ENCODE measurements at places on chromosomes 1 and 21.

DNA sequence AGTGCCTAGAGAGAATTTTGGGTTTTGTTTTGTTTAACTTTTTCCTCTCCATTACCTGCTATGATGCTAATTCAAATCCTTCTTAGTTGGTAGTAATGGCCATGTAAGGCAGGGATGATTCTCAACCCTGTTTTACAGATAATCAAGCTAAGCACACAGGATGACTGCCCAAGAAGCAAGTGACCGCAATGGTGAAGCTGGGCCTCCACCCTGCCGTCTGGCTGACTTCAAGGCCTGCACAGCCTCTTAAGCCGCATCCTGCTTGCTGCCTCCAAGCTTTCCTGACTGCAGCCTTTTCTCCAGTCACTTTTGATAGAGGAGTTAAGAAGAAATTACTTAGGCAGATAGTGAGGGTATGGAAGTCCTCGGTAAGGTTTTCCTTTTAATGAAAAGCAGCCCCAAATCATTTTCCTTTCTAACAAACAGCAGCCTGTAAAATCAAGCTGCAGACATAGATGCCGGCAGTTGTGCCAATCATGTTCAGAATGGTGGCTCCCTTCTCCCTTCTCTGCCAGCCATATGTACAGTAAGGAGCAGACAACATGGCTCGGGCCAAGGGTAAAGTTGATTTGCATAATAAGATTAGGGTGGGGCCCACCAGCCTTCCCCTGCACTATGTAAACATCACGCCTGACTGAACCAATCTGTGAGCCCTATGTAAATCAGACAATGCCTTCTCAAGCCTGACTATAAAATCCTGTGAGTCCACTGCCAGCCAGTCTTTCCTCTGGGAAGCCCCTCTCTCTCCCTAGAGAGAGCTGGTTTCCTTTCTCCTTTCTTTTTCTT lies 8.8 kb upstream of the CTBS start:
- no peak for DNase-seq

- peak; percentile 48 for DNase-seq
These were observed 180.3 kb downstream of the DISC1 start for GRCh38 chr1:231806623-231807495.

- DNase-seq = no peak
These were observed 46.0 kb downstream of the OPTC start for GRCh38 chr1:203539831-203540546.

DNA sequence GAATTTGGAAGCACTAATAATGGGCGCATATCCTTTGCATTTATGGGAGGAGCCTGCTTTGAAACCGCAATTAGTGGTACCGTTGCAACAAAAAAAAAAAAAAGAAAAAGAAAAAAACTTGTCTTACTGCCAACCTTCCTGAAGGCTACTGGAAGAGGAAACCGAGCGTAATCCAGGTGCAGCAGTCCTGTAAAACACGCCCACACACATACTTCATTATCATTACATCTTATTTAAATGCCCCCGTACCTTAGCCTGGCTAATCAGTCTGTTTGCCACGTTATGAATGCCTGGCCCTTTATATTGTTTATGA lies 686 bp upstream of the ZNF281 start:
- DNase-seq = no peak

GRCh38 chr1:189513091-189513490 lies 964.6 kb downstream of the BRINP3 start:
- DNase-seq = no peak

- no peak for DNase-seq
These were observed 17.2 kb downstream of the KCNJ15 start for GRCh38 chr21:38273745-38274542.

DNA sequence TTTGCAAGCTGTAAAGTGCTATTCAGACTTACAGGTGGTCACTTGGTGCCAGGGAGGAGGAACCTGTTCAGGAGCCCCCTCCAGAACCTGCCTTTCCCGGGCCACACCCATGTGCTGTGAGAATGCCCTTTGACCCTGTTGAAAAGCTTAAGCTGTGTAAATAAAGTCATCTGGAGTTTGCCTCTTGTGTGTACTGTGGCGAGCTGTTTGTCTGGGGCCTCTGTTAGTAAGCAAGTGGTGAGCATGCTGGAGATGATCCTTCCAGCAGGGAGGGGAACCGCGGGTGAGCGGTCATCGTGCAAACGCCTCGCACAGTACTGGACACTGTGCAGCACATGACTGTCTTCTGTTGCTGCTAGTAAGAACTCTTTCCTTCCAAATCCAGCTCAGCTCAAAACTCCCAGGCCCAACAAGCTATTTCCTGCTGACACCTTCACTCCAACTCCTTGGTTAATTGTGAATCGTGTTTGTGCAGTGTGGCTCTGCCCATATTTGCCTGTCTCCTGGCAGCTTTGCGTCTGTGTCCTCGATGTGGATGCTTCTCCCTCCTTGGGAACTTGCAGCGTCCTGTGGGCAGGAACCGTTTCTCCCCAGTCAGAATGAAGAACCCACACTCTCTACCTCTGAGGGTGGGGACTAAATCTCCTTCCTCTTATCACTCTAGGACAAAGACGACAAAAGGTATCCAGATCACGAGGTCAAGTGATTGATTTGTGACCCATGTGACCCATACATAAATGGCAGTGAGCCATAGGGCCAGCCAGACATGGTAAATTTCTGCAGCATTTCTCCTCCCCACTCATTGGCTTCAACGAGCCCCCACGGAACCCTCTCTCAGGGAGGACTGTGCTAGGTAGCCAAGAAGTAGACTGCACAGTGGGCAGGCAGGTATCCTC lies 13.9 kb upstream of the BTG2 start:
- peak; percentile 18 for DNase-seq

GRCh38 chr21:34274001-34274400 lies 89.8 kb upstream of the KCNE2 start:
- DNase-seq = no peak

- DNase-seq = no peak
These were observed 77.8 kb upstream of the CACHD1 start for GRCh38 chr1:64392109-64392508.

- DNase-seq = no peak
These were observed 11.7 kb downstream of the NR5A2 start for GRCh38 chr1:200038981-200039848.

DNA sequence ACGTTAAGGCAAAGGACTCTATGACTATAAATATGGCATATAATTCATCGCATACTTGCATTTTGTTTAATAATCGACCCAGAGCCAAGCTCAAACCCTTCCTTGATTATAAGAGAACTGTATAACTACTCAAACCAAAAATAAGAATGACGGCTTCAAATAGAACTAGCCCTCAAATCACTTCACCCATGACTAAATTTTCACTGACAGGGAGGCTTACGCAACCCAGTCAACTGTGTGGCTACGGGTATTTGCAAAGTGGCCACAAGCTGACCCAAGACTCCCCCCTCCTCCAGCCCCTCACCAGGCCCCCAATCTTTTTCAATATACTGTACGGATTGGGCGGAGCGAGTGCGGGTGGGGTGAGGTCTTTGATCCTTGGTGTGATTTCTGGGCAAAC lies 268.3 kb downstream of the ASTN1 start:
- no peak for DNase-seq

DNA sequence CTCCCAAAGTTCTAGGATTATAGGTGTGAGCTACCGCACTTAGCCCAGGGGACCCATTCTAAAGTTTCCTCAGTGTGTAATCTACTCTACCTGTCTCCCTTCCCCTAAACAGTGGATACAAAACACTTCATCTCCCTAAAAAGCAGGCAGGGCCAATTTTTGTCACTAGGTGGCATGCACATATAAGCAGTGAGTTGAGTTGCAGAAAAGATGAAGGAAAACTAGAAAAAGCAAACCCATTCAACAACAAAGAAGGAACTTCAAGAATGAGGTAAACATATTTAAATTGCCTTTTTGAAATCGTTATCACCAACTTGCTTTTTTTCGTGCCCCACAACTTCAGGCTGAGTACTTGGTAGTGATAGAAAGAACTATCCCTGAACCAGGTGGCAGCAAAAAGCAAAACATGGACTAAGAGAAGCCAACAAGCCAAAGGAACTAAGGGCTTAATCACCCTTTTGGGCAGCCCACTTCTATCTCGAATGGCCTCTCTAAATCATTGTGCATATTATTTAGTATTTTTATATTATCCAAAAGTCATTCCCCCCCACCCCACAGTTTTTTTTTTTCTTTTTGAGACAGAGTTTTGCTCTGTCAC lies 19.7 kb upstream of the ALDH9A1 start:
- DNase-seq = peak; percentile 7

DNA sequence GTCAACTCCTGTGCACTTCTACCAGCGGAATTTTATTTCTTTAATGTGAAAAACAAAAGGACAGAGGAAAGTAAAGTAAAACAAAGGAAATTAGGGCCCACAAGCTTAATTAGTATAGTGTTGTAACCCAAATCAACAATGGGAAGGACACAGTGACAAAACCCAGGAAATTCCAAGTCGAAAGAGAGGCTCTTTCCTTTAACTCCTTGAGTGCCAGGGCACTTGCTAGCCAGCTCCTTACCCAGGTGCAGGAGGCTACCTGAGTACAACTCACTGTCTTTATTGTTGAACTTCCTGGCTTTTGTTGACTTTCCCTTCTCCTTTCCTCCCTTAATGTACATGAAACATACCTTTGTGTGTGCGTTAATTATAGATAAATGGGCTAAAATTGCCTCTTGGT lies 55.0 kb downstream of the PEX14 start:
- DNase-seq = no peak

DNA sequence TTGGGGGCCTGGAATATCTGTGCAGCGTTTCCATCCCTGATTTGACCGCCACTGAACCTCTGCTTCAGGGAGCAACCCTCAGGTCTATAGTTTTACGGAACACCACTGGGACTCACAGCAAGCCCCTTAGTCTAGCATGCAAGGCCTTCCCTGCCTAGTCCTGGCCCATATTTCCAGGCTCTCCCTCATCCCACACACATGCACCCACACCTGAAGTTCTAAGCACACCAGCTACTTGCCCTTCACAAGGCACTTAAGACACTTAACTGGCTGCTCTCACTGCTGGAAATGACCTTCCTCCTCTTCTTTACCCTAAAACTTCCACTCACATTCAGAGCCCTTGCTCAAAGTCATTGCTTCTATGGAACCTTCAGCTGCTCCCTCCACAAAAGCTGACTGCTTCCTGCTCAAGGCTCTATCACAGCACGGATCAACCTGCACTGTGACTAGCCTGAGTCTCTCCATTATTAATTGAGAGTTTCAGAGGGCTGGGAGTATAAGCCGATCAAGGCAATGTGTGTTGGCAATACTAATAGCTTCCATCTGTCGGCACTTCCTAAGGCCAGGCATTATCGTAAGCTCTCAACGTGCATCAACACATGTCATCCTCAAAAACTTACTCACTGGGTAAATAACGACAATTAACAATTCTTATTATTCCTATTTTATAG lies 84.3 kb downstream of the RRAGC start:
- no peak for DNase-seq

DNA sequence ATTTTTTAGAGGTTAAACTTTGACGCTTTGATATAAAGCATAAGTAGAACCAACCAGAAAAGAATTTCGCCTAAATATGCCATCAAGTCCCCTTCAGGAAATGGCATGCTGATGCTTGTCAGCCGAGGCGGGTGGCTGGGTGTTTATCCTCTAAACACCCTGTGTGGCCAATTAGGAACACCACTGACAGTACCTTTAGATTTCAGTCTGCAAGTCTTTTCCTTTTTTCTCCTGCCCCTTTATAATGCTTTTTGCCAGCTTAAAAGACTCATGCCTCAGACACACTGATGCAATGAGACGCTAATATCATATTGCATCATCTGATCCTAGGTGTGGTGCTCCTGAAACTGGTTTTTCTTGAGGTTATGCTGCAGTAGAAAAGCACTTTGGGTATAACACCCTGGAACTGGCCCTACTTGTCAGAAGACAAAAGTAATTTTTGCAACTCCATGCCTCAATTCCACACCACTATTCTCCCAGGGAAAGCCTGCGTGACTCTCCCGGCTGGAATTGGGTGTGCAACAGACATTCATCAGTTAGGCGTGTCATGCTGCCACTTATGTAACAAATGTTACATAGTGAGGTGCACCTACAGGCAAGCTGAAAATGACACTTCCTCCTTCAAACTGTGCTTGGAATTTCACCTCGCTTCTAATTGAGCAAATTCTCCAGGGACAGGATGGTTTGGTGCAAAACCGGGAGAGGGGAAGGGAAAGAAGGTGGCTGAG lies 2.0 kb upstream of the RCC2 start:
- no peak for DNase-seq

DNA sequence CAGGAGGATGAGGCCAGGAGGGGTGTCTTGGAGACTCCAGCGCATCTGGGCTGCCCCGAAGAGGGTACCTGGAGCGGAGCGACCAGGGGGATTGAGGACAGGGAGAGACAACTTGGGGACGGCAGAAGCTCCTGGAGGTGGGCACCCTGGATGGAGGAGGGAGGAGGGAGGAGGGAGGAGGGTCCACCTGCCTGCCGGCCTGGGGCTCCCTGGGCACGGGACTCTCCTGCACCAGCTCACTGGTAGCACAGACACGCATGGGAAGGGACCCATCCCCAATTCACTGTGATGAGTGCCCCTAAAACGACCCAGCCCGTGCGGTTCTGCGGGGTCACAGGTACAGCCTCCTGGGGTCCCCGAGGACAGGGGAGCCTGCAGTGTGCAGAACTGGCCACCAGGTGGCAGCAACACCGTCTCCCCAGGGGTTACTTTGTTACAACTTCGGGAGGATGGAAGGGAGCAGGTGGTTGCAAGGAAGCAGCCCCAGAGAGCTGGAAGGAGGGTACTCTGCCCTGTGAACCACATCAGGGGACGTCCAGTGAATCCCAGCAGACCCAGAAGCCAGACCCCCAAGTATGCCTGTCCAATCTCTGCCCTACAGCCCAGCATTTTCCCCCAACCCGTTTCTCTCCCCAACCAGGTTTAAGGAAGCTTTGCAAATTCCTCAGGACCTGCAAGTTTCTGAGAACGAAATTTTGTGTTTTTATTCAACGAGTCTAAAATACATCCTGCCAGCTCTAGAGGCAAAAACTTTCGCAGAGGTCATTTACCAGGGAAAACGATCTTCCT lies 482.4 kb downstream of the NPHP4 start:
- peak; percentile 41 for DNase-seq

Data from anterior cingulate cortex (tissue), 58 donors.